Muscle of back (tissue), 13 donors: ENCODE measurements at places on chromosomes 5 and 9. TPM values are rescaled to one million over a fixed set of nuclear protein-coding genes. Genes with fewer than 3 reads are reported as not detected.

- DNase-seq = peak; percentile 61
Observed at GRCh38 chr5:71934322-71934721, 173.0 kb upstream of the MAP1B start.

- peak; percentile 23 for DNase-seq
Observed at GRCh38 chr9:131020388-131020787, 11.4 kb downstream of the LAMC3 start.

Gene C5
- polyA plus RNA-seq = 9.6 TPM

Gene PCDHB10
- polyA plus RNA-seq = 4.9 TPM

- peak; percentile 79 for DNase-seq
Observed at GRCh38 chr5:157328277-157328912, 62.5 kb downstream of the CYFIP2 start.

DNA sequence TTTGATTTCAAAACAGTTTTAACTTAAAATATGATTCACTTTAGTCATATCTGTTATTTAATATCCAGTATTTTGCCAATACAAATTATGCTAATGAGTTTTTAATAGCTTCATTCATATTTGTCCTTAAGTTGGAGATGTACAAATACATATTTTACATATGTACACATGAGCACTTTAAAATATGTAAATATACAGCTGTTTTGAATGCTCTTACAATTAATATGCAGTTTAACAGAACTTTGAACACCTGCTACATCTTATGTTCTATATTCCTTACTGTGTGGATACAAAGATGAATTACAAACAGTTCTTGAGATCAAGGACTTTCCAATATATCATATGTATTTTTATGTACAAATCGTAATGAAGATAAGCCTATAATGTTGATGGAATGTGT, 74.0 kb downstream of the CHSY3 start:
- DNase-seq = no peak

DNA sequence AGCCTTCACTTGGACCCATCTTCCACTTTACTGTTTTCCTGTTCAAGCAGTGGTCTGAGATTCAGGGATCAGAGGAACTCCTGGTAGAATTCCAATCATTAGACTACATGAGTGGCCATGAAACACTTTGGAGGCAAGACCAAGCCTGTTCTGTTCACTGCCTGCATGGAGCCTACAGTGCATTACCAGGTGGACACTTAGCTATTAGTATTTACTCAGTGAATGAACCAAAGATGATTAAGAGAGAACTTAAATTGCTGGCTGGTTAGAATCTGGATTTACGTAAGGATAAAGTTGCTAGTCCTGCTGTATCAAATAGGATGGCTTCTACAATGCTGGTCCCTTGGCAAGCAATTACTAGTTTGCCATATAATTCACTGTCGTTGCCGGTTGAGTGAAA, 245.5 kb downstream of the ARRDC3 start:
- no peak for DNase-seq

Gene SLC45A2
- 0.12 TPM for polyA plus RNA-seq

Gene NUTM2G
- 1.0 TPM for polyA plus RNA-seq

DNA sequence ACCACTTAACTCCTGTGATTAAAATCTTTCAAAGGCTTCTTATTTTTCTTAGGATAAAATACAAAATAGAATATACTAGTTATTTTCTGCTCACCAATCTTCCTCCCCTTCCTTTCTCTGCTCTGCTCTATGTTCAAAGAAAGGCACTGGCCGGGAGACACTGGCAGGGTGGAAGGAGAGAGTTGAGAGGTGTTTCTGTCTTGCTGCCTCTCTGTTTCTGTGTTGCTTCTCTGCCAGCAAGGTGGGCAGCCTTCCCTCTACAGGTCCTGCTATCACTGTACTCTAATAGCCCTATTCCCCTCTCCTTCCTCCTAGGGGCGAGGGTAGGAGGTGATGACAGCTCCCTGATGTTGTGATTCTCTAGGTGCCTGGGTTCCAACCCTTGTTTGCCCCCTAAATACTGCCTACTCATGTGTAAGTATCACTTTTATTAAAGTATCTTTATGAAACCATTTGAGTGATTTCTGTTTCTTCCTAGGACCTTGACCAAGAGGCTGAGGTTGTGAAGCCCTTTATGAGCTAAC, 515.1 kb downstream of the TLE4 start:
- DNase-seq = no peak

DNA sequence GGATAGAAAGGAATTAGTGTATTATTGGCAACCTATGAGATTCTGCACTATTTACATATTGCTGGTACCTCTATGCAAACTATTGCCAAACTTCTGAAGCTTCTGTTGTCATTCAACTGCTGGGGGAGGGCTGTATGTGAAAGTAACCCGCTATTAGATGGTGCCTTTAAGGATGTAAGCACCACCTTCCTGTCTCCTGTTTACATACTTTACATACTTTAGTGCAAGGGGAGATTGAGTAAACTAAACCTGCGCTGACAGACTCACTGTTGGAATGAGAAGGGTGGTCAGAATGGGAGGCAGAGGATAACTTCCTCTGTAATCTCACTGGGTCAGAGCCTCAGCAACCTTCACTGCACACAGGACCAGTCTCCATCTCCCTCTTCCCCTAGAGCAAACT, 123.8 kb downstream of the NR3C1 start:
- DNase-seq = no peak

GRCh38 chr5:131081374-131081773, 83.7 kb downstream of the HINT1 start:
- DNase-seq = peak; percentile 12

Gene ELAVL2
- 3.5 TPM for polyA plus RNA-seq

- DNase-seq = no peak
Observed at GRCh38 chr5:116365006-116365496, 209.6 kb downstream of the SEMA6A start.

GRCh38 chr9:111731928-111732327, 62.8 kb downstream of the SHOC1 start:
- DNase-seq = no peak

Gene ADGRD2
- polyA plus RNA-seq = 0.15 TPM

Gene RASEF
- 0.55 TPM for polyA plus RNA-seq

DNA sequence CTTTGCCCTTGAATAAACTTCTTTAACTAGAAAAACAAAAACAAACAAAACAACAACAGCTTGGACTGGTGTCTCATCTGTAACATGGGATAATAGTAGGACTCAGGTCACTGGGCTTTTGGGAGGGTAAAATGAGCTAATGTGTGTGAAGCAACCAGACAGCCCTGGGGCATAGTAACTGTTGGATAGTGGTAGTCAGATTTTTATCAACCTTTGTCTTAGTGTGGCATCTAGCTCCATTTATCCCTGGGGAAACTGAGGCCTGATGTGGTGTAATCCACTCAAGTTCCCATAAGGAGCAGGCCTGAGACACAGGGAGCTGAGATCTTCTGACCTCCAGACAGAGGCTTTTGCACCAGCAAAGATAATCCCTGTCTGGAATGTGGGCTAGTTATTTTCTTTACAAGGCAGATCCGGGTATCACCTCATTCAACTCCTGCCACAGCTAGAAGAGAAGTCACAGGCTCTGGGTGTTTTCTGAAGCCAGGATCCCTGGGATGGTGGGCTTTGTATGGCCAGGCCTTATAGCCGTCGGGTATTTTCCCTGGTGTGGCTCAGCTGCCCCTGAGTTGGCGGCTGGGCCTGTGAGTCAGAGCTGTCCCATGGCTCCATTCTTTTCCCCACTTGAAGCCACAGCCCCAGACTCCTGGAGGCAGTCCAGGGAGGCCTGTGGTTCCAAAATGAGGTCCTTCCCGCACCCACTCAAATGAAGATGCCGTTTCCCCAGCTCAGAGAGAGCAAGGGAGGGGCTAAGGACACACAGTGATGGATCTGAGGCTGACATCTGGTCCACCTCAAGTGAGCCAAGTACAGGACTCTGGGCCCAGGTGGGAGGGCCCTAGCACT, 26.1 kb upstream of the CSF1R start:
- peak; percentile 59 for DNase-seq

GRCh38 chr5:39024005-39024404, 50.2 kb downstream of the RICTOR start:
- no peak for DNase-seq

Gene TRIM41
- polyA plus RNA-seq = 18.7 TPM

Gene BOD1
- polyA plus RNA-seq = 80.5 TPM

DNA sequence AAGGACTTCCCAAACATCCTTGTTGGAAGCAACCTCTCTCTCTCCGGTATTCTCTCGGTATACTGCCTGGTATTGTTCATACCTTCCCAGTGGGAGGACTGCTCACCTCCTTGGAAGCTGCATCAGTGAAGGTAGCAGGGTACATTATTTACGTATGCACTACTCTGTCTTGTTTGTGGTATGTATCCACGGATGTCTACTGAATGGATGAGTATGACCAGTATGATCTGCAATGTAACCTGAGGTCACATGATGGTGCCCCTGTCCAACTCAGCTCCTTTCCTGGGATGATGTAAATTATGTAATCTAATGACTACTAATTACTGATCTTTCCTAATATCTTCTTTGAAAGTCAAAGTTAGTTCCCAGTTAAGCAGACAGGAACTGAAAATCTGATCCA, 32.1 kb downstream of the CEMIP2 start:
- DNase-seq = no peak

DNA sequence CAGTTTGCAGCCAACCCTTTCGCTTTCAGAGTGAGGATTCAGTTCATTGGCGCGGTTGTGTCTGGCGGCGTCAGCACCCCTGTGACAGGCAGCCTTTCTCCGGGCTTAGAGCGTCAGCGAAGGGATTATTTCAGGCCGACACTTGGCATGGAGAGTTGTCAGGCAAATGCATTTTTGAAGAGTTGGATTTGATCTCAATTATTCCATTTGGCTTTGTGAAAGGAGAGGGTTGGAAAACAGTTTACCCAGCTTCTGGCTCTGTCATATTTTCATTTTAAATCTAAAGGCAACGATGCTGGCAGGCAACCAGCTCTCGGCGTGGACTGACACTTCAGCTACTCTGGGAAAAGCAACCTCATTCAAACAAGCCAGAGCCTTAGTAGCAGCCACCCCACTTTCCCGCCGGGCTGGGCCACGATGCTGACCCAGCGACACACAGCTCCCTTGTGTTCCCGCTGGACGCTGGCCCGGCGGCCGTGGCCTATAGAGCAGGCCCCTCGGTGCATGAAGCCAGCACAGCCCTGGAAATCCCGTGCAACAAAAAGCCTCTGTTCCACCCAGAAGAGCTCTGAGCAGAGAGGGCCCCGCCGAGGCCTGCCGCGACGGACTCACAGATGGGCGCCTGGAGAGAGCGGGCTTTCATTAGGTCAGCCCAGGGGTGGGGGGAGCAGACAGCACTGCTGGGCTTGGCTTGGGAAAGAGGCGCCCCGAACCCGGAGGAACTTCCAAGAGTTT, 28.9 kb upstream of the LPCAT1 start:
- DNase-seq = peak; percentile 76

GRCh38 chr5:6742081-6742758, 29.0 kb downstream of the TENT4A start:
- no peak for DNase-seq

Gene TXNDC8
- not detected for polyA plus RNA-seq

GRCh38 chr5:43699910-43700309, 96.9 kb downstream of the NNT start:
- DNase-seq = no peak

- DNase-seq = no peak
Observed at GRCh38 chr9:129201289-129201688, 23.2 kb upstream of the IER5L start.

GRCh38 chr9:128802482-128802881, 15.4 kb downstream of the TBC1D13 start:
- DNase-seq = no peak

DNA sequence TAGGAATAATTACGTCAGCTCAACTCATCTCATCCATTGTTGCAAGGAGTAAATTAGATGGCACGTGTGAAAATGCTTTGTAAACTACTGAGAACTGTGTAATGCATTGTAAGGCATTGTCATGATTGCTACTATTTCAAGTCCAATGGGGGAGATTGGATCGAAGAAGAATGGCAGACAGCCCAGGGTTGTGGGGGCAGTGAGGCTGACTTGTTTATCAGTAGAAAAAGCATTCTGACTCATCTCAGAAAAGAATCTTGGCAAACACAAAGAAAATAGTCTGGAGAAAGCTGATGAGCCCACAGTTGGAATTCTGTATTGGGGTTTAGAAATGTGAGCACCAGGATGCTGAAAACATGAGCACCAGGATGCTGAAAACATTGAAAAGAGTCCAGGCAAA, 28.0 kb upstream of the DAP start:
- peak; percentile 54 for DNase-seq

DNA sequence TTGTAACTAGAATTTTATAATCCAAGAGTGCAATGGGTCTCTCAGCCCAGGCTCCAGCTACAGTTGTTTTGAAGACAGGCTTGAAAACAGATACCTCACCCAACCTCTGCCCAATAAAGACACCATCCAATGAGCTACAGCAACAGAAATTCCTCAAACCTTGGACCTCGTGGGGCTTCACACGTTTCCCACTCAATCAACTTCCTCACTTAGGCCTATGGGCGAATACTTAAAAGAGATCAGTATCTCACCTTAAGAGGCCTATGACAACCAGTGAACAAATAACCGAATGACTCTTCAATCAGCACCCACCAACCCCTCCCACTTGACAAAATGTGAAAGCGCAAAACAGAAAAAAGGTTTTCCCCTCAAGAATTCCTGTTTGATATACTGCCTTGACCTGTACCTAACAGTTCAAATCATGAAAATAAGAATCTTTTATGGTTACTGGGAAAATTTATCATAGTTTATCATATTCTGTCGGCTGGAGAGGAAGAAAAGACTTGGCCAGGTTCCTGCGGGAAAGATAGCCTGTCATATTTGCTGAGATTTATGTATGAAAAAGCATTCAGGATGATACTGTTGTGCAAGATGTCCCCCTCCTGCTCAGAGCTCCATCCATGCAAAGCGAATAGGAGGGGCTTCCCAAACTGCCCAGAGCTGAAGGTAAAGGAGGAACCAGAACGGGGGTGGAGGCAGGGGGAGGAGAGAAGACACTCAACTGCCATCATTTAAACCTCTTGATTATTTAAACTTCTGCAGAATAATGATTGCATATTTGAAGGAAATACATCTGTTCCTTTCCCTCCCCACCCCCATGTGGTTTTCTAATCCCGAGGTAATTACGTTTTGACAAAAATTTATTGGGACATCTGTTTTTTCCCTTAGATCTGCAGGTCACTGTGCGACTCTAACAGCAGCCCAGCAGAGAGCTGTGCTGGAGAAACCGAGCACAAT, 256.3 kb downstream of the NFIB start:
- DNase-seq = no peak

DNA sequence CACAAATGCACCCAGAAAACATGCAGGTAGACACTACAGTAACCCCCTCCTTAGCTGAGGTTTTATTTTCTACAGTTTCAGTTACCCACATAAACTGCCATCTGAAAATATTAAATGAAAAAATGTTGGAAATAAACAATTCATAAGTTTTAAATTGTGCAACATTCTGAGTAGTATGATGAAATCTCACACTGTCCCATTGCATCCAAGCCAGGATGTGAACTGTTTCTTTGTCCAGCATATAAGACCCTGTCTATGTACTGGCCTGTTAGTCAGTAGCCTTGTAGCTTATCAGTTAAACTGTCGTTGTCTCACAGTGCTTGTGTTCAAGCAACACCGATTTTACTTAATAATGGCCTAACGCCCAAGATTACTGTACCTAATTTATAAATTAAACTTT, 630.5 kb downstream of the ANXA1 start:
- DNase-seq = no peak

- peak; percentile 88 for DNase-seq
Observed at GRCh38 chr5:44389090-44389822, at the start of gene FGF10. Gene FGF10 (minus strand): TSS chr5:44389420. CDS start chr5:44388682, 738 bp downstream.

- DNase-seq = no peak
Observed at GRCh38 chr5:89301321-89302025, 418.5 kb upstream of the MEF2C start.

GRCh38 chr9:87716141-87716540, 9.8 kb upstream of the CTSL start:
- no peak for DNase-seq
